A549 treated with Hydrocortisone at 1 μM for 4 hours (cell line): ENCODE measurements at places on chromosomes 13 and 19. TPM values are rescaled to one million over a fixed set of nuclear protein-coding genes. Genes with fewer than 3 reads are reported as not detected.

CEACAM18 gene
- not detected in 5 replicates for total RNA-seq

FARP1 gene
- total RNA-seq: 15.1 to 18.4 TPM (median 15.5 TPM) in 5 replicates

LILRB4 gene
- not detected in 5 replicates for total RNA-seq

CNN1 gene
- 0.20 to 0.46 TPM (median 0.35 TPM) in 5 replicates for total RNA-seq

HMGB1 gene
- total RNA-seq: 531 to 797 TPM (median 596 TPM) in 5 replicates

PSG1 gene
- 0.10 to 0.44 TPM (median 0.20 TPM) in 5 replicates for total RNA-seq

ICAM1 gene
- 2.5 to 4.4 TPM (median 4.3 TPM) in 5 replicates for total RNA-seq

ATCAY gene
- total RNA-seq: 0.06 to 0.20 TPM (median 0.08 TPM) in 5 replicates

JSRP1 gene
- total RNA-seq: 0.18 to 0.90 TPM (median 0.75 TPM) in 5 replicates

PCSK4 gene
- 0.64 to 1.0 TPM (median 0.85 TPM) in 5 replicates for total RNA-seq

MIR17HG gene
- 0.46 to 1.4 TPM (median 0.88 TPM) in 5 replicates for total RNA-seq

GIPR gene
- 2.5 to 3.5 TPM (median 2.8 TPM) in 5 replicates for total RNA-seq

KIR3DL1 gene
- total RNA-seq: not detected in 5 replicates

SH2D3A gene
- 15.8 to 19.9 TPM (median 17.4 TPM) in 5 replicates for total RNA-seq

CGB7 gene
- total RNA-seq: 0.48 to 0.82 TPM (median 0.67 TPM) in 5 replicates

C19orf73 gene
- 1.1 to 1.9 TPM (median 1.7 TPM) in 5 replicates for total RNA-seq

ZNF549 gene
- 1.3 to 2.2 TPM (median 1.7 TPM) in 5 replicates for total RNA-seq

AP3D1 gene
- 70.5 to 85.8 TPM (median 77.8 TPM) in 5 replicates for total RNA-seq

FFAR3 gene
- total RNA-seq: 0.09 TPM in 2 of 5 replicates, not detected in the others

ZNF547 gene
- total RNA-seq: 1.0 to 2.5 TPM (median 1.4 TPM) in 5 replicates

TEX101 gene
- not detected in 5 replicates for total RNA-seq

ENOX1 gene
- 1.9 to 2.4 TPM (median 2.1 TPM) in 5 replicates for total RNA-seq

KLK12 gene
- total RNA-seq: not detected in 5 replicates

SPRY2 gene
- total RNA-seq: 13.9 to 19.5 TPM (median 16.6 TPM) in 5 replicates

CDK8 gene
- 9.7 to 14.1 TPM (median 11.9 TPM) in 5 replicates for total RNA-seq

ERICH6B gene
- total RNA-seq: not detected in 5 replicates

SRRM5 gene
- total RNA-seq: 0.71 to 0.94 TPM (median 0.84 TPM) in 5 replicates

PGLYRP1 gene
- not detected in 5 replicates for total RNA-seq

ZNF527 gene
- total RNA-seq: 2.4 to 4.4 TPM (median 3.0 TPM) in 5 replicates

RUVBL2 gene
- 208 to 255 TPM (median 214 TPM) in 5 replicates for total RNA-seq

HCST gene
- 0.29 to 0.79 TPM (median 0.46 TPM) in 4 of 5 replicates, not detected in the other for total RNA-seq

UBE2L5 gene
- not detected in 5 replicates for total RNA-seq

GPR183 gene
- not detected in 5 replicates for total RNA-seq

ZNF44 gene
- total RNA-seq: 0.54 to 1.4 TPM (median 0.89 TPM) in 5 replicates

CYP4F2 gene
- 0.06 to 0.17 TPM (median 0.17 TPM) in 4 of 5 replicates, not detected in the other for total RNA-seq

DCT gene
- not detected in 5 replicates for total RNA-seq

FSTL3 gene
- total RNA-seq: 210 to 272 TPM (median 239 TPM) in 5 replicates

ZIC5 gene
- total RNA-seq: 2.1 to 2.7 TPM (median 2.2 TPM) in 5 replicates

SLC15A1 gene
- 0.03 to 0.07 TPM (median 0.05 TPM) in 5 replicates for total RNA-seq

PSG11 gene
- not detected in 5 replicates for total RNA-seq

KLF1 gene
- total RNA-seq: 0.06 to 0.08 TPM in 2 of 5 replicates, not detected in the others

ABCC4 gene
- total RNA-seq: 20.0 to 35.0 TPM (median 26.1 TPM) in 5 replicates

IZUMO2 gene
- total RNA-seq: not detected in 5 replicates

S1PR4 gene
- 0.06 to 0.22 TPM (median 0.12 TPM) in 4 of 5 replicates, not detected in the other for total RNA-seq

BEST2 gene
- 2.0 to 2.9 TPM (median 2.3 TPM) in 5 replicates for total RNA-seq

UPK1A gene
- total RNA-seq: 0.52 to 1.5 TPM (median 1.0 TPM) in 5 replicates

TLE5 gene
- total RNA-seq: 192 to 258 TPM (median 251 TPM) in 5 replicates

ACP7 gene
- total RNA-seq: 0.05 to 0.25 TPM (median 0.07 TPM) in 5 replicates

ZNF112 gene
- 1.6 to 2.6 TPM (median 2.1 TPM) in 5 replicates for total RNA-seq

SCEL gene
- 0.79 to 1.0 TPM (median 0.92 TPM) in 5 replicates for total RNA-seq

SIPA1L3 gene
- total RNA-seq: 28.8 to 42.4 TPM (median 34.6 TPM) in 5 replicates

ATXN8OS gene
- not detected in 5 replicates for total RNA-seq

GPR12 gene
- total RNA-seq: not detected in 5 replicates

PALM3 gene
- total RNA-seq: 1.6 to 2.3 TPM (median 2.0 TPM) in 5 replicates

TMEM38A gene
- total RNA-seq: 0.93 to 1.2 TPM (median 1.1 TPM) in 5 replicates

ZNF607 gene
- total RNA-seq: 3.5 to 5.8 TPM (median 4.9 TPM) in 5 replicates
